ENCODE measurements at places on chromosomes 2 and 18.
A peak's percentile ranks its signal among the peaks of the same experiment; 100 is the strongest.

- no peak for DNase-seq
Measured at GRCh38 chr18:78894033-78894305, 85.6 kb upstream of the SALL3 start.

GRCh38 chr2:160068906-160069305 is 6.5 kb upstream of the PLA2R1 start:
- DNase-seq: no peak

- DNase-seq: no peak
Measured at GRCh38 chr2:7368211-7368610, 451.0 kb downstream of the RNF144A start.

DNA sequence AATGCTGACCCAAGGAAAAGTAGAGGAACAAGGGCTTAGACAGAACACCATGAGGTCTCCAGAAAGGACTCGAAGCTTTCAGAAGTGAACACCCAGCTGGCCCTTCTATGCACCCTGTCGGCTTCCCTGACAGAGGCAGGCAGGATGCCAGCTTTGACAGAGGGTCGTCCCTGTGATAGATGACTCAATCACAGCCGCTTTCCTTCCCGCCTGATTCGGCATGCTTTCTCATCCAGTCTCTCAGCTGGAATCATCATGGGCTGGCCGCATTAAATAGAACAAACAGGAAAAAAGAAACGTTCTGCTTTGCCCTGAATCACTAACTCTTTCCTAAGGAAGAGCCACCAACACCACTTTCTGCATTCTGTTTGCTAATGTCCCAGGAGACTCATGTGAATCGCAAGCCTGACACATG is 140.3 kb upstream of the RAB12 start:
- no peak for DNase-seq

GRCh38 chr2:44959855-44960254 is 18.4 kb downstream of the SIX3 start:
- no peak for DNase-seq

- DNase-seq: no peak
Measured at GRCh38 chr2:70725505-70725904, 42.5 kb downstream of the ADD2 start.

DNA sequence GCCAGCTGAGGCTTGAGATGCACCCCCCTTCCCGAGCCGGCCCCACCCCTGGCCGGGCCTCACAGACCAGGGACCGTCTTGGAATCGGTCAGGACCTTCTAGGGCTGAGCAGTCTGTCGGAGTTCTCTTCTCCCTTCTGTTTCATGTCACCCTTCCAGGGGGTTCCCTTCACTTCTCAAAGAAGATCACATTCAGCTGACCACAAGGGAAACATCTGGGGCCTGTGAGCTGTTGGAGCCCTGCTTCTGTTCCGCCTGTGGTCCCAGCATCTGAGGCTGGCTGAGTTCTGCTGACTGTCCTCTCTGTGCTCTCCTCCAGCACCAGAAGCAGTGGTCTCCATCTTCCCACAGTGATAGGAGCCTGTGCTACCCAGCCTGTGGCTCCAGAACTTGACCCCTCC is 106.5 kb downstream of the SEPTIN10 start:
- no peak for DNase-seq

DNA sequence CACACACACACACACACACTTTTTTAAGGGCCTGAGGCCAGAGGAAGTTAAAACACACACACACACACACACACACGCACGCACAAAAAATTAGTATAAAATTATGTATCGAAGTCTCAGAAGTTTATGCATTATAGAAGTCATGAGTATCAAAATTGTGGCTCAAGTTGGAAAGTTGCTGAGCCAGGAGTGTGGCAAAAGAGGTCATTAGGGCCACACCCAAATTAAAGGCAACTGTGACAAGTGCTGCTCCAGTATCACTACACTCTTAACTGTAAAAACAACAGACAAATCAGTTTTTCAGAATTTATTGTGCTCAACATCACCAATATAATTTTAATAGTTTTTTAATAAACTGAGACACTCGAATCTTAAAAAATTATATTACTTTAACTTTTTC is 36.9 kb downstream of the YWHAQ start:
- no peak for DNase-seq

- no peak for DNase-seq
Measured at GRCh38 chr18:76808561-76808960, 13.8 kb upstream of the ZNF236 start.

DNA sequence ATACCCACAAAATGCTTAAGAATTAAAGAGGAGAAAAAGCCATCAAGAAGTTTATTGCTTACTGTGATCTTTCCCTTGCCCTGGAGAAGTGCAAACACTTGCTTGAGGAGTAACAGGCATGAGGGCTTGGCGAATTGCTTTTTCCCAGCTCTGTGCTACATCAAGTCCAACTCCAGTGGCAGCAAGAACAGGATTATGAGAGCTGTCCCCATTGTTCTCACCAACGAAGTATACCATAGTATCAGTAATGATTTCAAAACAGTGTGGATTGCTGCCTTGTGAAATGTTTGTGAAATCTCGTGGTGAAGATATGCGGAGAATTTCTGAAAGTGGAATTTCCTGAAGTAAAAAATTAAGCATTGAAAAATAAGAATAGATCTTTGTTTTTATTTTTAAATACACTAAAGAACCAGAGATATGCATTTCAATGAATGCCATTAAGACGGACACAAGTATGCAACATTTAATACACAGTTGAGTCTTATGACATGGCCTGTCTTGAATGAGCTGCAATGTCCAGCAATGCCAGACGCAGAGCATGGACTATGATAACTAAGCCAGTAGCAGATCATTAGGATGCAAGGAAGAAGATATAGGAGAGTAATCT is 43.0 kb downstream of the NDUFAF7 start:
- no peak for DNase-seq

DNA sequence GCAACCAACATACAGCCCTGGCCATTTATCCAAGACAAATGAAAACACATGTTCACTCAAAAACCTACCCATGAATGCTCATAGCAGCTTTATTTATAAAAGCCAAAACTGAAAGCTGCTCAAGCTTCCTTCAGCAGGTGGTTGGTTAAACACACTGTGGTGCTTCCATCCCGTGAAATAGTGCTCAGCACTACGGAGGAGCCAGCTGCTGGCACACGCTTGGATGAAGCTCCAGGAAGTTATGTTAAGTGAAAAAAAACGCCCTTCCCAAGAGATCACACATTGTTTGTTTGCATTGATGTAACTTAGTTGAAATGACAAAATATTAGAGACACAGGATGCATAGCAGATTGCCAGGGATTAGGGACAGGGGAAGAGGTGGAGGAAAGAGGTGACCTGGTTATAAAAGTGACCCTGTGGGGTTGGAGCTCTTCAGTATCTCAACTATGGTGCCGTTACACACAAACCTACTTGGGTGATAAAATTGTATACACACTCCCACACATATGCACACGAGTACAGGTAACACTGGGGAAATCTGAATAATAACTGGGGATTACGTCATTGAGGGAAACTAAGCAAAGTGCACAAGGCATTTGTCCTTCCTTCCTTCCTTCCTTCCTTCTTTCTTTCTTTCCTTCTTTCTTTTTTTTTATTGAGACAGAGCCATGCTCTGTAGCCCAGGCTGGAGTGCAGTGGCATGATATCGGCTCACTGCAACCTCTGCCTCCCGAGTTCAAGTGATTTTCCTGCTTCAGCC is 6.2 kb upstream of the ALPG start:
- DNase-seq: no peak

GRCh38 chr18:45549290-45549689 is 66.0 kb upstream of the SLC14A2 start:
- DNase-seq: peak; percentile 25

GRCh38 chr2:46096260-46096659 is 200.9 kb upstream of the EPAS1 start:
- no peak for DNase-seq

DNA sequence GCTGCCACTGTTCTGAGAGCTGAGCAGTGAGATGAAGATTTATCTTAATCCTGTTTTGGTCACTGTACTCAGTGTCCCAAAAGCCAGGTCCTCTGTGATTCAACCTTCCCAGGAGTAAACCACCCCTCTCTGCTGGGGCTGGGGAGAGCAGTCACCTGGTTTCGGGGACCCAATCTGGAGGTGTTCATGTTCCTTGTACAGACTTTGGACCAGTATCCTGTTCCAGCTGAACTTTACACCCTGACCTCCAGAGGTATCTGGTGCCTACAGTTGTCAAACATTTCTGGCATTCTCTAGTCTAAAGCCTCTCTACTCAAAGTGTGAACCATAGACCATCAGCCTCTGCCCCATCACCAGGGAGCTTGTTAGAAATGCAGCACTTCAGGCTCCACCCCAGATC is 22.1 kb downstream of the CERS6 start:
- DNase-seq: no peak

Data from NCI-H524 treated with DMSO at 0.1 percent for 48 hours (cell line).